HFFc6 (cell line): ENCODE measurements at places on chromosomes 5 and 9.

GRCh38 chr5:177079606-177080005 is 7.1 kb upstream of the FGFR4 start:
- DNase-seq = no peak

DNA sequence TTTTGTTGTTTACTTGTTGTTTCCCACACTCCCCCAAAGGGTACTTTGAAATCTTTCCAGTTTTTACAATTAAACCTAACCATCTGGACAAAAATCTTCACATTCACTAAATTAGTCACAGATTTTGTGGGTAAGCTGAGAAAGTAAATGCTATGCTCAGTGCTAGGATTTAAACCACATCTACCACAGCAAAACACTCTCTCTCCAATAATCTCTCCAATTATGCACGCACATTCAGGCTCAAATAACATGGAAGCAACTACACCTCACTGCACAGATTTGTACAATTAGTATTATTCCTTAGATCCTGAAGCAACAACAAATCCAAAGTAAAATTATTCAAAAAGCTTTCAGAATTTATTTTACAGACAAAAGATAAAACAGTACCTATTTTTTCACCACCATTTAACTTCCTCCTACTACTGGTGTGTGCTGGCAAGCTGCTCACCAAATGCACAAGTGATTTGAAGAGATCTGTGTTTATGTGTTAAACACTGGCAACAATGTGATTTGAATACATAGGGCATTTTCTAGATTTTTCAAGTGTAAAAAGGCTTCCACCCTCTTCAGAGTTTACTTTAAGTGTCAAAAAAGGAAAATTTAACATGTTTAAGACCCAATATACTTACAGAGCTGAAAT is 16.6 kb downstream of the ZNF608 start:
- no peak for DNase-seq

- DNase-seq = no peak
These were observed 326.8 kb upstream of the SGCD start for GRCh38 chr5:156000115-156000514.

DNA sequence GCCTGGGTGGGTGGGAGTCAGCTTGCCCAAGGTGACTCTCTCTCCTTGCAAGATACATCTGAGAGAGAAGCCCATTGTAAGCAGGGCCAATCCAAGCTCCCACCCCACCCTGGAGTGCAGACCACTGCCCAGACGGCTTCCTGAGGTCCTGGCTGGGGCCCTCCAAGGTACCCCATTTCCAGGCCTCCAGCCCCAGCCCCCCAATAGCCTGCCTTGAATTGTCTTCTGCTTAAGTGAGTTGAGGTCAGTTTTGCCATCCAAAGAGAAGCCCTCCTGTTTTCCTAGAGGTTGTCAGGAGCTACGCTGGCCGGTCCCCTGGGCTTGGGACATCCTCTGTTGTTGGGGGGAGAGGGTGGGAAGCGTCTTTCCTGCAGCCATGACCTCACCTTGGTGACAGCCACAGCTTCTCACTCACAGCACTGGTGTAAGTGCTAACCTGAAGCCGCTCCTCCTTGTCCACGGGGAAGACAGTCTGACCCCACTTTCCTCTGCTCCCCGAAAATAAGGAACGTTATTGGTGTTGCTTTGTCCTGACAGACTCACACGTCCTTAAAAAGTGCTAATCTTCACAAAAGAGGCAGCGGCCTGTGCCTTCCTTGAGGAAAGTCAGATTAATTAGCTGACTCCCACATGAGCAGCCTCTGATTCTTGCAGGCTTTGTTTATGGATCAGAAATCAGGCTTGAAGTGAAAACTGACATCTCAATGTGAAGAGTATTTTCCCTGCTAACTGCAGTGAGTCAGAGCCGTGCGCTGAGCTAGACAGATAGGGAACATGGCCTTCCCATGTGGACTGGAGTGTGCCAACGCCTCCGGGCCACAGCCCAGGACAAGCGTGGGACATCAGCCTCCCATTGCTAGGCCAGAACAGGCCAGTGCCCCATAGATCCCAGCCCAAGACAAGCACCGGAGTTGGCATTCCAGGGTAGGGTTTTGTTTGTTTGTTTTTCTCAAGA is 52.3 kb downstream of the ADAMTS2 start:
- DNase-seq = no peak

GRCh38 chr5:52748590-52748989 is 39.1 kb upstream of the ITGA1 start:
- DNase-seq = no peak

- peak; percentile 99 for DNase-seq
These were observed 1.0 kb upstream of the MCC start for GRCh38 chr5:113489299-113489698.

DNA sequence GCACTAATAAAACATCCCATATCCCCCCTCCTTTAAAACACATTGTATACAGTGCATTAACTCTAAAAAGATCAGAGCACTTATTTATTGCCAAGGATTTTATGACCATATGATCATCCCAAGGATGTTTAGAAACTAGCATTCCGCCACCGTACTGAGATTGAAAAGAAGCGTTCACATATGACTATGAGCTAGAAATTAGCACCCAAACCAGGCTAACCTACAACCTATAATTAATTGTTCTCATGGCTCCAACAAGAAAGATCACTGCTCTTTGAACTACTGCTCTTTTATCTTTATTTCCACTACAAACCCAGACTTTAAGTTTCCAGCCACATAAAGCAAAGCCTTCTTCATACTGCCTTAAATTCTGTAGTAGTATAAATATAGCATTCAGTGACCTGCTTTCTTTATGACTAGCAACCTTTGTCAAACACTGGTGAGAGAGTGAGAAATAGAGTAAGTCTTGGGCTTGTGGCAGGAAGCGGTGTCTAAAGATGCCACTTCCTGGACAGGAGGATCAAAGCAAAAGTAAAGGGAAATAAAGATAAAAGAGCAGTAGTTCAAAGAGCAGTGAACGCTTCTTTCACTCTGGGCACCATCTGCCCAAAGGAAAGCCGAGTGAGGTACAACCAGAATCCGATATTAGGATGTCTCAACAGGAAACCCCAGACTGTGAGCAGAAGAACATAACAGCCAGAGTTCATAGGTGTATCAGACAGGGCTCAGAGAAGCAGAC is 151.1 kb upstream of the ERCC6L2 start:
- no peak for DNase-seq

DNA sequence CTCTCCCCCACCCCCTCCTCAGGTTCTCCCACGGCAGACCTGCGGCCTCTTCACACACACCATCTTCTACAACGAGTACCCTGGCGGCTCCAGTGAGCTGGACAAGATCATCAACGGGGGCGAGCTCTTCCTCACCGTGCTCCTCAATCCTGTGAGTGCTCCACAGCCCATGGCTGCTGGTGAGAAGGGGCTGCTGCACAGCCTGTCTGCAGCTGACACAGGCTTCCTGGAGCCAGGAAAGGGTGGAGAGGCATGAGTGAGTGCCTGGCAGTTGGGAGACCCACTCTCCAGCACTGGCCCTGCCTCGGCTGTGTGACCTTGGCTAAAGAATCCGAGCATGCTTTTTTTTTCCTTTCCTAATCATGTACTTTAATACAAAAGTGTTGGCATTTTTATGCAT is 31.3 kb downstream of the NDST1 start:
- DNase-seq = no peak

GRCh38 chr5:126676195-126676624 is 75.5 kb downstream of the PHAX start:
- peak; percentile 39 for DNase-seq

GRCh38 chr9:26175264-26175663 is 497.0 kb upstream of the TUSC1 start:
- peak; percentile 67 for DNase-seq

- DNase-seq = no peak
These were observed 11.1 kb upstream of the ARAP3 start for GRCh38 chr5:141692919-141693725.

GRCh38 chr9:91221332-91221731 is 140.4 kb downstream of the AUH start:
- DNase-seq = peak; percentile 43

- DNase-seq = no peak
These were observed 3.1 kb upstream of the FBXL7 start for GRCh38 chr5:15496886-15497285.

DNA sequence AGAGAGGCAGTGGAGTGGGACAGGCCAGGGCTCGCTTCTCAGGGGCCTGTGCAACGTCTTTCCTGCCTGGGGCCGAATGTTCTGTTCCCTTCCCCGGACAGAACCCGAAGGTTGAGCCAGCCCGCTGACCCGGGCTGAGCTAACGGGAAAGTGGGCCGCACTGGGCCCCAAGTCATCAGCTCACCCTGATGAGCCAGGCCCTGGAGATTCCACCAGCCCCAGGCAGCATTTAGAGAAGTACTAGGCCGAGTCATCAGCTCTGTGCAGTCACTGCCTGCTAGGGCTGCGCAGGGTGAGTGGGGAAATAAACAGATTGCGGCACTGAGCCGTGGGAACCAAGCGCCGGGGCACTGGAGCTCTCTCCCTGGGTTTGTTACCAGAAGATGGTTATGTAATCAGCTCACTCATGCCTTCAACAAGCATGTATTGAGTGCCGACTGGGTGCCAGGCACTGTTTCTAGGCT is 29.1 kb upstream of the DUSP1 start:
- peak; percentile 97 for DNase-seq
